ENCODE measurements at places on chromosomes 16 and 17.

- no peak for DNase-seq
Observed at GRCh38 chr16:12315330-12316136, 339.0 kb downstream of the SNX29 start.

- DNase-seq = no peak
Observed at GRCh38 chr17:55160501-55160900, 104.3 kb upstream of the HLF start.

DNA sequence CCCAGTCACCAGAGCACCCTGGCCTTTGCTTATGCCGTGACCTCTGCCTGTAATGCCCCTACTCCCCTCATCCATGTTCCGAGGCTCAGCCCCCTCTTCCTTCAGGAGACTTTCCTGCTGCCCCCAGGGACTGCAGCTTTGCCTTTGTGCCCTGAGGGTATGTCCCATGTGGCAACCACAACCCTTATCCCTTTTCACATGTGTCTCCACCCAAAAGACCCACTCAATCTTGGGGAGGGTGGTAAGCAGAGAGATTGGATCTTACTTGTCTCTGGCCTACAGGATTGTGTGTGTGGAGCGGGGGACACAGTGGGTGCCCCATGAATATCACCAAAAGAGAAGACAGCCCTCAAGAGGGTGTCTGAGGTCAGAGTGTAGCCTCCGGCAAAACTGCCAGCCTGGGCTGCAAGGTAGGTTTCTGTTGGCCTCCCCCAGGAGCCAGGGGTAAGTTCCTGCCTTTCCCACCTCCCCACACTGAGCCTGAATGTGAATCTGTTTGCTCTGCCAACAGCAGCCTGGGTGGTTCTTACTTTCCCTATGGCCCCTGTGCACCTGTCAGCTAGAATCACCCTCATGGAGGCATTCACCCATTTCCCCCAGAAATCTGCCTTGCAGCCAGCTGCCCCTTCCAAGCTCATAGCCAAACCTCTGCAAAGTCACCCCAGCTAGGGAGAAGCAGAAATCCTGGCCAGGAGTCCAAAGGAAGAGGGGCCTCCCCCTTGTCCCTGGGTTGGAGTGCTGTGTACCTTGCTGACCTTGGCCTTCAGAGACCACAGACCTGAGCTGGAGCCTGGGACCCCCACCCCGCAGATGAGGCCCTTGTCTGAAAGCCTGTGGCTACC is 11.5 kb upstream of the C17orf113 start:
- no peak for DNase-seq

DNA sequence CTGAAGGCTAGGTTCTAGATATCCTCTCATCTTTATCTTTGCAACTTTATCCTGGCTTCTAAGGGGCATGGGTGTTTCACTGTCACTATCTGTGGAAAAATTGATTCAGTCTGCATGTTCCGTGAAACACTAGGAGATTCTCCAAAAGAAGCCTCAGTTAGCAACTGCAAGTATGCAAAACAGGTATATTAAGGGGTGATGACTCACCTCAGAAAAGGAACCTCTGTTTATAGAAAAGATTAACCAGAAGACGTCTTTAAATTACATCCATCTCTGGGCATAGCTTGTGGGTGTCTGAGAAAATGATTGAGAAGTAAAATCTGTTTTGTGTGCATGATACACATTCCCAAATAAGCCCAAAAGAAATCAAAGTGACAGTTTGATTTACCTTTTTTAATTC is 353.8 kb upstream of the HSBP1 start:
- peak; percentile 23 for DNase-seq

DNA sequence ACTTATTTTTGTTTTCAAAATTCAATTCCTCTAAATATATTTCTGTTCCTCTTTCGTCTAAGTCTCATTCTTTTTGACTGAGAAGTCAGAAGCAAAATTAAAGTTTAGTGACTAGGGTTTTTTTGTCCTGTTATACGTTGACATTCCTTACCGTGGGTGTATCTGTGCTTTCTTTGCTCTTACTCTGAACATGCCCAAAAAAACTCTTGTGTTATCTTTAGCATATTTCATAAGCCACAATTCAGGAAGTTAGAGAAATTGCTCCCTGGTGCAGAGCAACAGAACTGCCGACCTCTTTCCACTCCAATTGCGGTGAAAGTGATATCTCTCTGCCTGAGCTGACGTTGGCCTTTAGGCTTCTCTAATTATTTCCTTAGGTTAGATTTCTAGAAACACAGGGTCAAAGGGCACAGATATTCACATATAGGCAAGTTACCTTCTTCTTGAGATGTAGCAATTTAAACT is 65.7 kb downstream of the CENPV start:
- DNase-seq = peak; percentile 59

- no peak for DNase-seq
Observed at GRCh38 chr16:27235938-27236245, 32.6 kb downstream of the KDM8 start.

DNA sequence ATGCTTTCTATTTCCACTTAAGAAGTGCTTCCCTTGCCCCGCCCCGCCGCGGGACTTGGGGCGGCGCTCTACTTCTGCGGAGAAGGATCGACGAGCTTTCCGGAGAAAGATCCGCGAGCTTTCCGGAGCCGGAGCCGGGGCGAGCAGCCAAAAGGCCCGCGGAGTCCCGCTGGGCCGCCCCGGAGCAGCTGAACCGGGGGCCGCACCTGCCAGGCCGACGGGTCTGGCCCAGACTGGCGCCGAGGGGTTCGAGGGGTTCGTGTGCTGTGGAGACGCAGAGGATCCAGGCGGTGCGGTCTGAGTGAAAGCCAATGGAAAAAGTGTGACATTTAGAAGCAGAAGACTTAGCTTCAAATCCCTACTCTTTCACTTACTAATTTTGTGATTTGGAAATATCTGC is 50.8 kb downstream of the TBC1D26 start:
- peak; percentile 32 for DNase-seq

DNA sequence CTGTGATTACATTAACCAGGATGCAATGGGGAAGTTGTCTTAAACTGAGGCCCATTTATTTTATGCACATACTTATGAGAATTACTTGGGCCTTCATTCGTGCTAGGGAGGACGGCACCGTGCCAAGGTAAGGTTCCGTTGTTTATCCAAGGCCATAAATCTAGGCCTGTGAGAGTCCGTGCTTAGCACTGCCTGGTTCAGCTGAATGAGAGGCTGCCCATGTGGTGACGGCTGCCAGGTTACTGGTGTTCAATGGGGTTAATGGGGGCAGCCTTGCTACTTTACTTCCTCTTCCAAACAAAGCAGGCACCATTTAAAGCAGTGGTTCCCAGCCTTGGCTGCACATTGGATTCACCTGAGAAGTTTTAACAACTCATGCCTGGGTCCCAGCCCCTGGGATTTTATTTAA is 135.1 kb upstream of the NOL11 start:
- DNase-seq = no peak

- no peak for DNase-seq
Observed at GRCh38 chr17:74276051-74276476, 2.0 kb downstream of the DNAI2 start.

DNA sequence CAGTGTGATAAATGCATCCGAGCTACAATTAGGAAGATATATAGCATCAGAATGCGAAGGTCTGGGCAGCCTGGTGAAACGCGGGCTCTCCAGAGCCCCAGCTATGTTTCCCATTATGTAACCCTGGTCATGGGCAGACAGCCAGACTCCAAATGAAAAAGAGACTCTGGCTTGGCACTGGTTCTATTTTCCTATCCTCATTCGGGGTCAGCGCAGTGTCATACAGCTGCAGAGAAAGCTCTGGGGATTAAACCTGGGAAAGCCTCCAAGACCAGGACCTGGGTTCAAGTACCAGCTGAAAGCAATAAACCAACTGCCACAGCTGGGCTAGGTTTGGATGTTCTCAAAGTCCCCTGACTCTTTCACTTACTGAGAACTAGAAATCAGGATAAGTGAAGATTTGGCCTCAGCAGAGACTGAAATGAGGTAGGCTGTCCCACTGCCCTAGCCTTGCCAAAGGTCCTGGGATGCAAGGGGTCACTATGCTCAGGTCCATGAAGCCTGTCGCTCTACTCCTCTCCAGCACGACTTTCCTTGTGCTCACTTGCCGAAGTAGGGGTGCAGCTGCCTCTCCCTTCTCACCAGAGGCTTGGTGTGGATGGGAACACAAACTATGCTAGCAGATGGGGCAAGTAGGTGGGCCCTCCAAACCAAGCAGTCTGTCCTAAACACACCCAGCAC is 123.8 kb downstream of the SMG6 start:
- DNase-seq = peak; percentile 25

- DNase-seq = no peak
Observed at GRCh38 chr16:65751622-65752521, 614.6 kb upstream of the CDH5 start.

DNA sequence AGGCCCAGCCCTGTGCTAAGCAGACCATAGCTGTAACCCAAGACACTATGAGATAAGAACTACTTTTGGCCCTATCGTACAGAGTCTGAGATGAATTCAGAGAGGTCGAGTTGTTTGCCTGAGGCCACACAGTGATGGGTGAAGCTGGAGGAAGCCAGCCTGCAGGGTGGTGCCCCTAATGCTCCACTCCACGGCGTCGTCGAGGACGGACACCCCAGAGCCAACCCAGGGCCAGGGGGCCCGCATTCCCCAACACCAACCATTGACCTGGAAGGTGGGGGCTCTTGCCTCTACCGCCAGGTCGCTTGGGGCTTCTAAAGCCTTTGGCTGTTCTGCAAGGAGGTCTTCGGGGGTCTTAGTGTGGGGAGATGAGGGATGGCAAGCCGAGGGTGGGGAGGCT is 84.1 kb downstream of the IRF8 start:
- no peak for DNase-seq

Data from ELR (cell line).